ENCODE measurements at places on chromosomes 12 and 14. TPM values are rescaled to one million over a fixed set of nuclear protein-coding genes. Genes with fewer than 3 reads are reported as not detected.

DNA sequence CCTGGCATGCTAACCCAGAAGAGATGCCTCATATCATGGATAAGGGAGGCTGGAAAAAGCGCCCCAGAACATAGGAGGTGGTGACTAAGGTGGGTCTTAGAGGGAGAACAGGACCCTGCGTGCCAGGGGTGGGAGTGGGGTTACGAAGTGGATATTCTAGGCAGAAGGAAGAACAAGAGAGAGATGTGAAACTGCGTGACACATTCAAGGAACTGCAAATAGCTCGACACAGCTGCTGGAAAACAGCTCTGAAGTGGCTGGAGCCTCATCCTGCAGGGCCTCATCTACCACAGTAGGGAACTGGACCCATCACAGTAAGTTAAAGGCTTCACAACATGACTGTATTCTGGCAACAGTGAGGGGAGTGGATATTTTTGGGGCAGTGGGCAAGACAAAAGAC lies 61.1 kb downstream of the RNF34 start:
- H3K36me3 ChIP-seq = no peaks in the 10 kb centered on the region
- DNase-seq = no peak
- H3K27me3 ChIP-seq = no peaks in the 10 kb centered on the region
- no peak overlapping the region for H3K4me3 ChIP-seq
- no peak overlapping the region for H3K27ac ChIP-seq
- H3K4me1 ChIP-seq = peaks cover 26% of the 10 kb centered on the region

DNA sequence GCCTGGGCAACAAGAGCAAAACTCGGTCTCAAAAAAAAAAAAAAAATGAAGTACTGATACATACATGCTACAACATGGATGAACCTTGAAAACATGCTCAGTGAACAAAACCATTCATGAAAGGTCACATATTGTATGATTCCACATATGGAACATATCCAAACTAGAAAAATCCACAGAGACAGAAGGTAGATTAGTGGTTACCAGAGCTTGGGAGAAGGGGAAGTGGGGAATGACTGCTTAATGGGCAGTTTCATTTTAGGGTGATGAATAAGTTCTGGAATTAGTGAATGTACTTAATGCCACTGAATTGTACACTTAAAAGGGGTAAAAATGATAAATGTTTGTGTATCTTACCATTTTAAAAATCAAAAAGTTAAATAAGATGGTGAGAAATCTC lies 2.7 kb downstream of the ITGB7 start:
- no peak overlapping the region for H3K4me3 ChIP-seq
- no peak overlapping the region for H3K27ac ChIP-seq
- H3K4me1 ChIP-seq = peaks cover 74% of the 10 kb centered on the region
- H3K27me3 ChIP-seq = no peaks in the 10 kb centered on the region
- peaks cover 10% of the 10 kb centered on the region for H3K36me3 ChIP-seq

GRCh38 chr12:51917746-51918453 lies 10.6 kb downstream of the ACVRL1 start:
- no peak overlapping the region for H3K27ac ChIP-seq
- no peak for DNase-seq
- no peaks in the 10 kb centered on the region for H3K36me3 ChIP-seq
- H3K4me3 ChIP-seq = no peak overlapping the region
- no peaks in the 10 kb centered on the region for H3K27me3 ChIP-seq

- no peak for DNase-seq
- H3K36me3 ChIP-seq = no peaks in the 10 kb centered on the region
- H3K4me3 ChIP-seq = no peak overlapping the region
- no peaks in the 10 kb centered on the region for H3K27me3 ChIP-seq
- no peaks in the 10 kb centered on the region for H3K4me1 ChIP-seq
These were observed 288.6 kb downstream of the PDZRN4 start for GRCh38 chr12:41476499-41477439.

ADGRD1 gene
- 3.9 TPM for total RNA-seq

DNA sequence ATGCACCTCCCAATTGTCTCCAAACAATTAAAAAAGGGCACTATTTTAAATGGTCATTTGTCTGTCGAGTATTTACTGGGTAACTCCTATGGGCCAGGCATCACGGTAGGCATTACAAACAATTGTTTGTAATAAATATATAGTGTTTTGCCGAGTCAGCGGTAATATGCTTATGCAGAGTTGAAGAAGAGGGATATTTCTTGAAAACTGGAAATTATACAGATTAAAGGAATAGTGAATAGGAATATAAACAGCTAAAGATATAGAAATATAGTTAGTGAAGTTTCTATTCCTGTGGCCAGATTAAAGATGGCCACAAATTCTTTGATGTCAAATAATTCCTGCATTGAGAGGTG lies 13.5 kb upstream of the CRADD start:
- no peak overlapping the region for H3K27ac ChIP-seq
- DNase-seq = no peak
- H3K27me3 ChIP-seq = no peaks in the 10 kb centered on the region
- no peaks in the 10 kb centered on the region for H3K4me1 ChIP-seq

HCAR2 gene
- 1.3 TPM for total RNA-seq

GRCh38 chr12:63893170-63893569 lies 48.7 kb downstream of the SRGAP1 start:
- no peak overlapping the region for H3K27ac ChIP-seq
- H3K36me3 ChIP-seq = no peaks in the 10 kb centered on the region
- H3K4me1 ChIP-seq = no peaks in the 10 kb centered on the region
- H3K4me3 ChIP-seq = no peak overlapping the region
- no peak for DNase-seq

CCT2 gene
- 171 TPM for total RNA-seq

GRCh38 chr12:93913845-93914244 lies 234.5 kb upstream of the PLXNC1 start:
- H3K4me3 ChIP-seq = no peak overlapping the region
- no peaks in the 10 kb centered on the region for H3K27me3 ChIP-seq
- no peak overlapping the region for H3K27ac ChIP-seq
- no peaks in the 10 kb centered on the region for H3K36me3 ChIP-seq

DNA sequence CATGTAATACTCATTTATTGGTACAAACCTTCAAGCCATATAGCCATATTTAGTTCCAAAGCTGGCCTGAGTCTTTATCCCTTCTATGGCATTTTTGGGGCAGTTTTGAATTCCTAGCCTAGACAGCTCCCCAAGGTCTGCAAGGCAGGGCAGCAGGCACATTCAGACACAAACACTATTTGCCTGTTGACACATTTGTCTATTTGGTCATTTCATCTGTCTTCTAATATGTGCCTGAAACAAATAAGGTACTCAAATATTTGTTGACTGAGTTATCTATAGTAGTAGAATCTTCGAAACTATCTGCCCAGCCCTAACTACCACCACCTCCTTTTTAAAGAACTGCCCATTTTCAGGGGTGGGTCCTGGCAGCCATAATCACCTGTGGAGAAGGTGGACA lies 9.3 kb downstream of the PPM1H start:
- H3K4me3 ChIP-seq = no peak overlapping the region
- H3K27me3 ChIP-seq = no peaks in the 10 kb centered on the region
- no peak for DNase-seq
- no peak overlapping the region for H3K27ac ChIP-seq

DNA sequence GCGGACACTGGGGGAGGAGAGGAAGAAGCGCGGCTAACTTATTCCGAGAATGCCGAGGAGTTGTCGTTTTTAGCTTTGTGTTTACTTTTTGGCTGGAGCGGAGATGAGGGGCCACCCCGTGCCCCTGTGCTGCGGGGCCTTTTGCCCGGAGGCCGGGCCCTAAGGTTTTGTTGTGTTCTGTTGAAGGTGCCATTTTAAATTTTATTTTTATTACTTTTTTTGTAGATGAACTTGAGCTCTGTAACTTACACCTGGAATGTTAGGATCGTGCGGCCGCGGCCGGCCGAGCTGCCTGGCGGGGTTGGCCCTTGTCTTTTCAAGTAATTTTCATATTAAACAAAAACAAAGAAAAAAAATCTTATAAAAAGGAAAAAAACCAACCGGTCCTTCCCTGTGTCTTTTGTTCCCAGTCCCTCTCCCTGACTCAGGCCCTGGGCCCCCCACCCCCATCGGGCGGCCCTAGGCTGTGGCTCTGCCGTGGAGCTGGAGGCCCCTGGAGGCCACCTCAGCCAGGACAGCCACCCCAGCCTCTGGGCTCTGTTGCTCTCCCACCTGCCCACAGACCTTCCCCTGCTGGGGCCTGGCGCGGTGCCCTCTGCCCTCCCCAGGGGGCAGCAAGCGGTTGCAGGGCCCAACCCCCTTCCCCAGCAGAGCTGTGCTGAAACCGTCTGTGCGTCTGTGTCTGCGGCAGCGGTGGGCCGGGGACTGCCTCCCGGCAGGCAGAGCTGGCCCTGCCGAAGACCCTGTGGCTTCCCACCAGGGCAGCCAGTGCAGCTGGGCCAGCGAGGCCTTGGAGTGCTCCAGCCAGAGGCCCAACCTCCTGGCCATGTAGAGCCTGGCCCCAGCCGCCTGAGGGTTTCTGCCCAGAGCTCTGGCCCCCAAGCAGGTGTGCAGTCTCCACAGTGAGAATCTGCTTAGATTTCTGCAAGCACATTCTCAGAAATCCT lies 4.0 kb upstream of the CRIP2 start:
- H3K36me3 ChIP-seq = peaks cover 3% of the 10 kb centered on the region
- no peak for DNase-seq
- H3K27ac ChIP-seq = no peak overlapping the region
- H3K27me3 ChIP-seq = peaks cover 9% of the 10 kb centered on the region
- peaks cover 17% of the 10 kb centered on the region for H3K4me1 ChIP-seq

GRCh38 chr12:89424846-89425245 lies 72.5 kb upstream of the DUSP6 start:
- H3K4me1 ChIP-seq = peaks cover 14% of the 10 kb centered on the region
- no peaks in the 10 kb centered on the region for H3K27me3 ChIP-seq
- no peak for DNase-seq
- peaks cover 17% of the 10 kb centered on the region for H3K36me3 ChIP-seq
- H3K4me3 ChIP-seq = no peak overlapping the region

- no peak overlapping the region for H3K4me3 ChIP-seq
- DNase-seq = no peak
- no peak overlapping the region for H3K27ac ChIP-seq
- no peaks in the 10 kb centered on the region for H3K4me1 ChIP-seq
These were observed 104.4 kb upstream of the DIO2 start for GRCh38 chr14:80315681-80316080.

ZFP36L1 gene
- 143 TPM for total RNA-seq

GRCh38 chr14:77557391-77557790 lies 58.8 kb upstream of the ISM2 start:
- no peak overlapping the region for H3K4me3 ChIP-seq
- H3K27me3 ChIP-seq = no peaks in the 10 kb centered on the region
- peaks cover 13% of the 10 kb centered on the region for H3K4me1 ChIP-seq
- H3K27ac ChIP-seq = peak overlapping the region; percentile 34

DNA sequence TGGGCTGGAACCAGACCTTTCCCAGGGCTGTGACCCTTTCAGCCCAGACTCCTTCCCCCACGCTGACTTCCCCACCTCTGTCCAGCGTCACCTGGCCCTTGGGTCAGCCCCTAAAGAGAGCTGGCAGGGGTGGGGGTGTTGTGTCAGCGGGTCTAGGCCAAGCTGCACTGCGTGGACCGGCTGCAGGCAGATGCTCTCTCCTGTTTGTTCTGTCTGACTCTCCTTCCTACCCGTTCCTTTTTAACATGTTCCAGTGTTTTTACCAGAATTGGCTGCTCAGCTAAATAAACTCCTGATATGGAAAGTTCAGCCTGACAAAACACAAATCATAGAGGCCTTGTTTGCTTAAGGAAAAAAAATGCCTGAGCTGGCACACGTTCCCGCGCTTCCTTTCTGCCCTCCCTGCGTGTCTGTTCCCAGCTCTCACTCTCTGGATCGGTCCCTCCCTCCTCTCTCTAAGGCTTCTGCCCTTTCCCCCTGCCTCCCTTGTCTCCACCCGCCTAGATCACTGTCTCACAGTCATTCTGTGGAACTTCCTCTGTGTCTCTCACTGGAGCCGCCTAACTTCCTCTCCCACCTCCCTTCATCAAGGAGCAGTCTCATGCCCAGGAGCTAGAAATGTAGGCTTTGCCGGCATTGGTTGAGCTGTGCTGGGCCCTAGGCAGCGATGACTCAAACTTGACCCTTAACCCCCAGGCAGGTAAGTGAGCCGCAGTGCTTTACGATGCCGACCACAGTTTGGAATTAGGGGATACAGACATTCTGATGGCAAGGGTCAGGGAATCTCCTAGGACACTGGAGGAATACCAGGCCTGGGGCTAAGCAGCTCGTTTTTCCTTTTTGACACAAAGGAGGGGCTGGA lies 15.5 kb upstream of the MLXIP start:
- H3K4me1 ChIP-seq = peaks cover 10% of the 10 kb centered on the region
- no peak overlapping the region for H3K4me3 ChIP-seq
- no peaks in the 10 kb centered on the region for H3K27me3 ChIP-seq
- H3K27ac ChIP-seq = no peak overlapping the region

GRCh38 chr14:62071039-62071438 lies 308.8 kb downstream of the SNAPC1 start:
- no peaks in the 10 kb centered on the region for H3K27me3 ChIP-seq
- H3K36me3 ChIP-seq = no peaks in the 10 kb centered on the region
- H3K4me1 ChIP-seq = no peaks in the 10 kb centered on the region
- no peak overlapping the region for H3K4me3 ChIP-seq
- DNase-seq = no peak

- no peak for DNase-seq
- no peak overlapping the region for H3K4me3 ChIP-seq
- H3K27ac ChIP-seq = no peak overlapping the region
- H3K4me1 ChIP-seq = no peaks in the 10 kb centered on the region
- no peaks in the 10 kb centered on the region for H3K27me3 ChIP-seq
These were observed 142.6 kb upstream of the CPSF6 start for GRCh38 chr12:69096669-69097335.

DNA sequence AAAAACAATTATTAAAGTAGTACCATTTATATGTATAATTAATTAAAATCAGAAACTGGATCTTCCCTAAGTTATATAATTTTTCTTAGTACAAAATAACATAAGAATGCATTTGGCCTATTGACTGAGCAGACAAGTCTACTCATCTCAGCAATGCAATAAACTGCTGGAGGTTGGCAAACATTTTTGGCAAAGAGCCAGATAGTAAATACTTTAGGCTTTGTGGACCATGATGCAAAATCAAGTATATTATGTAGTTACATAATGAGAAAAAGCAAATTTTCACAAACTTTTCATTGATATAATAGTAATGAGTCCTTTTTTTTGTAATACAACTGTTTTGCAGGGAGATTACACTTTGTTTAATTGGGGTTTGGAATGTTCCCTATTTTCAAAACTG lies 30.9 kb downstream of the ERGIC2 start:
- no peak for DNase-seq
- H3K36me3 ChIP-seq = peaks cover 50% of the 10 kb centered on the region
- no peaks in the 10 kb centered on the region for H3K4me1 ChIP-seq
- H3K27me3 ChIP-seq = no peaks in the 10 kb centered on the region
- H3K27ac ChIP-seq = no peak overlapping the region

SLCO1C1 gene
- total RNA-seq = not detected

MUCL1 gene
- total RNA-seq = not detected

GUCY2C gene
- total RNA-seq = not detected

GRCh38 chr12:107564946-107565345 lies 120.7 kb upstream of the PWP1 start:
- no peak overlapping the region for H3K4me3 ChIP-seq
- H3K27me3 ChIP-seq = no peaks in the 10 kb centered on the region
- no peak for DNase-seq
- no peak overlapping the region for H3K27ac ChIP-seq
- no peaks in the 10 kb centered on the region for H3K36me3 ChIP-seq
- no peaks in the 10 kb centered on the region for H3K4me1 ChIP-seq

KRT80 gene
- not detected for total RNA-seq

- H3K36me3 ChIP-seq = no peaks in the 10 kb centered on the region
- H3K27me3 ChIP-seq = no peaks in the 10 kb centered on the region
- DNase-seq = no peak
- peaks cover 56% of the 10 kb centered on the region for H3K4me1 ChIP-seq
These were observed 107.6 kb upstream of the SFSWAP start for GRCh38 chr12:131603106-131603938.

GRCh38 chr14:99229654-99230207 lies 42.3 kb downstream of the BCL11B start:
- peak; percentile 42 for DNase-seq
- no peaks in the 10 kb centered on the region for H3K27me3 ChIP-seq
- peaks cover 97% of the 10 kb centered on the region for H3K4me1 ChIP-seq

GPRC5D gene
- not detected for total RNA-seq
